NCI-H1417 treated with DMSO at 0.1 percent for 48 hours (cell line): ENCODE measurements at places on chromosomes 4 and X.

DNA sequence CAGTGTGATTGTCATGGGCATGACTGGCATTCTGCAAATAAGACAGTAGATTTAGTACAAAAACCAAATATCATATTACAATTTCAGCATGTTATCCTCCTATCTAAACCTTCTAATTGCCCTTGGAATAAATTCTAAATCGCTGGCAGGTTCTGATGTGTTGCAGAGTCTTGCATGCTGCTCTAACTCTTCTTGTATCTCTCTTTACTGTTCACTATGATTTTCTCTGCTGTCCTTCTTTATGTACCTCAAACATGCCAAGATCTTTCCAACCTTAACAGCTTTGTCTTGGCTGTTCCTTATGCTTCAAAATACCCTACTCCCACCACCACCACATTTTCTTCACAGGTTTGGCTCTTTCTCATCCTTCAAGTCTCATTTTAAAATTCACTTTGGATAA lies 43.0 kb upstream of the KCNIP4 start:
- DNase-seq: no peak

DNA sequence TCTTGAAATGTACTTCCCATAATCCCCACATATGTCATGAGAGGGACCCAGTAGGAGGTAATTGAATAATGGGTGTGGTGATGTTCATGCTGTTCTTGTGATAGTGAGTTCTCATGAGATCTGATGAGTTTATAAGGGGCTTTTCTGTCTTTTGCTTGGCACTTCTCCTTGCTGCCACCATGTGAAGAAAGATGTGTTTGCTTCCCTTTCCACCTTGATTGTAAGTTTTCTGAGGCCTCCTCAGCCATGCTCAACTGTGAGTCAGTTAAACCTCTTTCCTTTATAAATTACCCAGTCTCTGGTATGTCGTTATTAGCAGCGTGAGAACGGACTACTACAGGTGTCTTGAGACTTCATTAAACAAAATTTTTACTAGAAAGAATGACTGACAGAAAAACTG lies 323.2 kb downstream of the BMPR1B start:
- DNase-seq: no peak

- DNase-seq: no peak
Observed at GRCh38 chr4:150694438-150694837, 112.5 kb downstream of the MAB21L2 start.

GRCh38 chr4:183995570-183995969 lies 90.5 kb downstream of the STOX2 start:
- no peak for DNase-seq

DNA sequence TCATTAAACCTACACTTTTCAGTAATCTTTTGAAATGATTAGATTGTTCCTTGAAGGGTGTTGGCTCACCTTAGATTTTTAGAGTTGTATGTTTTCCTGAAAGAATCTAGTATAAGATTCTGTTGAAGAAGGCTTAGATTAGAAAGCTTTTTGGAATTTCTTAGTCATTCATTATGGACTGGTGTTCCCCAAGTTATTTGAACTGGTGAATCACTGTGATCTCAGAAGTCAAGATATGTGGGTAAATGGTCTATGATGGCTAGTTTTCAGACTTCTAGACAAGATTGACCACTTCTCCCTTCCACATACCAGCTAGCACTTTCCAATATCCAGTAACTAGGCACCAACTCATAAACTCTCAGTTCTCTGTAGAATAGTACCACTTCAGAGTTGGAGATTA lies 138.1 kb downstream of the KDM6A start:
- DNase-seq: no peak

DNA sequence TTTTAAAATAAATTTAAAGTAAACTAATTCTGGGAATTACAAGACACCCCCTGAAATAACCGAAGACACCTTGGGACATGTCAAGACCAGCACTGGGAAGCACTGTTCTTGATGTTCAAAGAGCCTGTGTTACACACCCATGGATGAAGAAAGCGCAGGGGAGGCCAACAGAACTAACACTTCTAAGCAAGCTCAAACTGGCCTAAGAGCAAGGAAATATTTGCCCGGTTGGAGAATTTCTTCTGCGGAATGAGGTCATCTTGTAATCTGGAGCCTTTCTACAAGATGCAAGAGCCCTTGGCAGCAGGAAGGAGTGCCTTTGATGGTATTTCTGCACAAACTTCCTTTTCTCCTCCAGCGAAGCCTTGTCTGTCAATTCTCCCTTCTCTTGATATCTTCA lies 9.3 kb upstream of the EFHC2 start:
- DNase-seq: no peak
